H54 (cell line): ENCODE measurements at places on chromosomes 7 and 10.

DNA sequence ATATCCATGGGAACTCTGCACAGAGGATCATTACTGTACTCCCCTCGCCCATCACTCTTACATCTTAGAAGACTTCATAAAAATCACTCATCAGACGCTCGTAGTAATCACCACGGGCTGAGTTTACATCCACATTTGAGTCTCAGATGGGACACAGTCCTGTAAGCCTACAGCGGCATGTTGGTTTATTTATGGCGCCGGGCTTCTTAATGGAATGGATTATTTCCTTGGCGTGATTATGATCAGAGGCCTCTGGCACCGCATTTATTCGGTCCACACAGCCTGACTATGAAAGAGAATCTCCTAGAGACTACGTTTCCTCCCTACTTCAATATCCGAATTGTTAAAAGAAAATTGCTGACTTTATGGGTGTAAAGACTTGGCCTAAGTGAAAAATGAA, 123.5 kb upstream of the FRMD4A start:
- DNase-seq = no peak

- DNase-seq = no peak
These were observed 123.9 kb downstream of the PCLO start for GRCh38 chr7:83038787-83039186.

- DNase-seq = no peak
These were observed 238.6 kb downstream of the CNTNAP2 start for GRCh38 chr7:146355216-146355615.

- peak; percentile 24 for DNase-seq
These were observed 126.5 kb downstream of the CUBN start for GRCh38 chr10:17003151-17003550.

- no peak for DNase-seq
These were observed 53.8 kb downstream of the LHPP start for GRCh38 chr10:124515244-124515970.

GRCh38 chr7:47405286-47405904, 176.5 kb downstream of the TNS3 start:
- DNase-seq = no peak

DNA sequence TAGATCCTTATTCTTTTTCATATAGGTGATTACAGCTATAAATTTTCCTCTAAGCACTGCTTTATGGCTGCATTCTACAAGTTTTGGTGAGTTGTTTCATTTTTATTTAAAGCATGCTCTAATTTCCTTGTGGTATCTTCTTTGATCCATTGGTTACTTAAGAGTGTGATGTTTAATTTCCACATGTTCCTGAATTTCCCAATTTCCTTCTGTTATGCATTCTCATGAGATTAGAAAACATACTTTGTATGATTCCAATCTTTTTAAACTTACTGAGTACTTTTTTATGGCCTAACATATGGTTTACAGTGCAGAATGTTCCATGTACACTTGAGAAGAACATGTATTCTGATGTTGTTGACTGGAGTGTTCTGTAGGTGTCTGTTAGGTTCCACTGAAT, 53.4 kb downstream of the MYL10 start:
- no peak for DNase-seq

- no peak for DNase-seq
These were observed 2.7 kb downstream of the SKIDA1 start for GRCh38 chr10:21522631-21523406.

- no peak for DNase-seq
These were observed 15.5 kb downstream of the CYTH3 start for GRCh38 chr7:6256677-6257535.

- no peak for DNase-seq
These were observed 893.7 kb downstream of the TYW1 start for GRCh38 chr7:67890316-67890715.

DNA sequence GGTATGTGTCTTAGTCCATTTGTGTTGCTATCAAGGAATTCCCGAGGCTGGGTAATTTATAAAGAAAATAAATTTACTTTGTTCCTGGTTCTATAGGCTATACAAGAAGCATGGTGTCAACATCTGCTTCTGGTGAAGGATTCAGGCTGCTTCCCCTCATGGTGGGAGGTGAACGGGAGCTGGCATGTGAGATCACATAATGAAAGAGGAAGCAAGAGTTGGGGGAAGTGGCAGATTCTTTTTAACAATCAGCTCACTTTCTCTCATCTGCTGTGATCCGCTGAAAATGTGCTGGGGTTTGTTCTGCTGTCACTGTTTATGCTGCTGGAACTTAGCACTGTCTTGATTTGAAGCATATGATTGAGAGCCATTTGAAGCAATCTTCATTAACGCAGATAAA, 730.0 kb upstream of the SORCS1 start:
- DNase-seq = no peak

- DNase-seq = peak; percentile 83
These were observed 236.3 kb downstream of the SDK1 start for GRCh38 chr7:3537210-3537875.

DNA sequence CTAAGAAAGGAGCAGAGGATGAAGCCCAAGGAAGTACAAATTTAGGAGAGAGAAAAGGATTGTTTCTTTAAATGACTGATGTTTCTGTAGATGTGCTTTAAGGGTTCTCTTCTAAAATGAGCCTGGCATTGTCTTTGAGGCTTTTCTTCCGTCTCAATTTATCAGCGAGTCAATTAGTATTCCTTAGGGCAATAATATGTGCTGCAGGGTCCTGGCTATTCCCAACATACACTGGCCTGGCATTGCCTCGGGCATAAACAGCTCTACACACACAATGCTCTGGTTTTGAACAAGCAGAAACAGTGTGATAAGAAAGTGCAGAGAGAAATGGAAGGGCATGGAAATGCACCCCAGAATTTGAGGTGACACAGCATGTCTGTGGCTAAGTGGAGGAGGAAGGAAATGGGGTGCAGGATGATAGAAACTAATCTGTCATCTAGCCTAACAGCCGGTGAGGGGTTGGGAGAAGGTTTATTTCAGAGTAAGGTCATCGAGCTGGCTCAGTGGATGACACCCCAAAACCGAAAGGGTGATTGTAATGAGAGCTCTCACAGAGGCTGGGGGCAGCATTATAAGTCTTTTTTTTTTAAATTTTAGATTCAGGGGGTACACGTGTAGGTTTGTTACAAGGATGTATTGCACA, 67.5 kb upstream of the ARHGAP21 start:
- DNase-seq = no peak

DNA sequence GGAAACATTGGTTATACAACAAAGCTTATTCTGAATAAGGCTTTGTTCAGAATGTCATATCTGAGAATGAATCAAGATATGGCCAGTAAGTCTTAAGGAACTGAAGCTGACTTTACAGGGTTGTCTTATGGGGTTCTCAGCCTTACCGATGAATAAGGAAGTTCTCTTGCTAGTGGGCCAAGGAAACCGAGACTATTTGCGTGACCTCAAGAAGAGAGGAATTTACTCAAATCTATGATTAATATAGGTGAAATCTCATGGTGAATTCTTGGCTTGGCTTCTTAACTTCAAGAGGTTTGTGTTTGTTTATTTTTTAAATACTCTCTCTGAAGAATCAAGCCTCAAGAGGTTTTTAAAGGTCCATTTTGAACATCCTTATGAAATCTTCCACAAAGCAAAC, 4.7 kb upstream of the MRLN start:
- no peak for DNase-seq

DNA sequence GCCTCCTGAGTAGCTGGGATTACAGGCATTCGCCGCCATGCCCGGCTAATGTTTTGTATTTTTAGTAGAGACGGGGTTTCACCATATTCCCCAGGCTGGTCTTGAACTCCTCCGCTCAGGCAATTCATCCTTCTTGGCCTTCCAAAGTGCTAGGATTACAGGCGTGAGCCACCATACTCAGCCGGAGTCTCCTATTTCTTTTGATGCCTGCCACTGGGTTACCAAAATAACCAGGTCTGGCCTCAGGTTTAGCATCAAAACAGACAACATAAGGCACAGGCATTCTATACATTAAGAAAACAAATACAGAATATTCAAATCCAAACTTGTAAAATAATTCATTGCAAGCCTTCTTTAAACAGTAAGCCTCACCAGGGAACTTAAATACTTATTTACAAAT, 289.8 kb upstream of the IMMP2L start:
- no peak for DNase-seq

- no peak for DNase-seq
These were observed 57.0 kb downstream of the CC2D2B start for GRCh38 chr10:95964756-95965155.
